ENCODE measurements at places on chromosomes 4 and X.

- DNase-seq = no peak
Measured at GRCh38 chr4:108751321-108751720, 11.5 kb downstream of the ETNPPL start.

DNA sequence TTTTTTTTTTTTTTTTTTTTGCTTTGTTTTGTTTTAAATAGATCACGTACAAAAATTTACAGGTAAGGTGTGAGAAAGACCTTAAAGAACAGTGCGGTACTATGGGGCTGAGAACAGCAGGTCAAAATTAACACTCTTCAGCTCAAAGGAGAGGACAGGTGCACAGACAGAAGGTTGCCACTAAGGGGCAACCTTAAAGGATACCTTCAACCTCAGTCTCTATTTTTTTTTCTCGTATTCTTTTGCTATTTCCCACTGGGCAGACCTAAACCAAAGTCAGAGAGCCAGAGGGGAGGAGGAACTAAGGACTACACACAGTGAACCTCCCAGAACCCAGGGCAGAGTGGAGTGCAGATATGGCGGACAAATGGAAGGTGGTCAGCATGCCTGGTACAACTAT, 1984.3 kb upstream of the IGFBP7 start:
- no peak for DNase-seq

GRCh38 chr4:30396772-30397475, 323.2 kb upstream of the PCDH7 start:
- DNase-seq = no peak

DNA sequence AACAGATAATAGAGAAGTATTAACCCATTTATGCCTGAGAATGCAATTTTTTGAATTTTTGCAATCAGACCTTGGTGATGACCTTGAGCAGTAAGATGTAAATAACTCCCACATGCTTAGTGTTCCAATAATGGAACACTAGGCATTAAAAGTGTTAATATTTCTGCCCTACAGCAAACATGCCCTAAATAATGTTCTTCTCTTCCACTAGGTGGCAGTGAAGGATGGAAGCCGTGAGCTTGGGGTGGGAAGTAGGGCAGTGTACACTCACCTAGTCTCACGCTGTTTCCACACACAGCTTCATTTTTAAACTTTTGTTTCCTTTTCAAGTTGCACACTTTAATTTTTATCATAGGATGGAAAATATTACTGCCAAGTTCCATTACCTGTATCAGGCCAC, 613.1 kb upstream of the HS3ST1 start:
- no peak for DNase-seq

DNA sequence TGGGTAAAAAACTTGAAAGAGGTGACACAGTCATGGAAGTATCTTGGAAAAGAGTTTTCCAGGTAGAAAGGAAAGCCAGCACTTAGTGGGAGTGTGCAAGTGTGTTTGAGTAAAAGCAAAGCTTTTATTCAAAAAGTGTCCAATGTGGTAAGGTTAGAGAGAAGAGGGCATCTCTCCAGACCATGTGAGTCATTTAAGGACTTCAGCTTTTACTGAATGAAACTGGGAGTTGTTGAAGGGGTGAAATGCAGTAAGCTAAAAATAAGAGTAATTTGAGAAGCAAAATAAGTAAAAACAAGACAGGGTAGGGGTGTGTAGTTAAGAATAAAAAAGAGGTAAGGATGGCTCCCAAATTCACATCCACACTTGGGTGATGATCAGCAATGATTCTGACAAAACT, 238.9 kb downstream of the SLC7A11 start:
- DNase-seq = no peak

DNA sequence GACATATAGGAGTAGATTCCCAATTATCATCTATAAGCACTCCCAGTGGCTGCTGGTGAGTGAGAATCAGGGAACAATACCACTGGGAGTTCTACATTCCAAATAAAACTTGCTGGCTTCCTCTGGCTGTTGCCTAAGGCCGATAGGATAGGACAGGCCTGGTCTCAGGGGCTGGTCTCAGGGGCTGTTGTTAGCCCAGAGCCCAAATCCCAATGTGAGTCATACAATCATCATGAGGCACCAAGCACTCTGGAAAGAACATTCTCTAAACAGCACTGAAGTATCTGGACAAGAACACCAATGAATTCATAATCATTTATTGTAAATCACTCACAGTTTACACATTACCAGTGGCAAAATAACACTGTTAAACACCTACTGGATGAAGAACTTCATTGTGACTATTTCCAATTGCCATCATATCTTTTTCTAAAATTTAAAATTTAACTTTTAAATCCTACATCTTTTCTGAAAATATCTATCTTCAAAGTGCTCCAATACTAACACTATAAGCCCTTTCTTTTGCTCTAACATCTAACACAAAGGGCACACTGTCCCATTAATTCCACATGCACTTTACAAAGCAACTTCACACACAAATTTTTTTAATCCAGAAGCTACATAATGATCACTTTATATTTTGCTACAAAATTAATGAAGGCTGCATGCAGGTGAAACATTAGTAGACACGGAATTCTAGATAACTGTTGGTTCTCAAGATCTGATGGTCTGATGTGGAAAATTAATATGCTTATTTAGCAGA, 67.6 kb upstream of the TMEM150C start:
- no peak for DNase-seq
